ENCODE measurements at places on chromosomes 3 and 15.
A peak's percentile ranks its signal among the peaks of the same experiment; 100 is the strongest.

- no peak for DNase-seq
Observed at GRCh38 chr3:37540786-37541185, 320.9 kb upstream of the CTDSPL start.

DNA sequence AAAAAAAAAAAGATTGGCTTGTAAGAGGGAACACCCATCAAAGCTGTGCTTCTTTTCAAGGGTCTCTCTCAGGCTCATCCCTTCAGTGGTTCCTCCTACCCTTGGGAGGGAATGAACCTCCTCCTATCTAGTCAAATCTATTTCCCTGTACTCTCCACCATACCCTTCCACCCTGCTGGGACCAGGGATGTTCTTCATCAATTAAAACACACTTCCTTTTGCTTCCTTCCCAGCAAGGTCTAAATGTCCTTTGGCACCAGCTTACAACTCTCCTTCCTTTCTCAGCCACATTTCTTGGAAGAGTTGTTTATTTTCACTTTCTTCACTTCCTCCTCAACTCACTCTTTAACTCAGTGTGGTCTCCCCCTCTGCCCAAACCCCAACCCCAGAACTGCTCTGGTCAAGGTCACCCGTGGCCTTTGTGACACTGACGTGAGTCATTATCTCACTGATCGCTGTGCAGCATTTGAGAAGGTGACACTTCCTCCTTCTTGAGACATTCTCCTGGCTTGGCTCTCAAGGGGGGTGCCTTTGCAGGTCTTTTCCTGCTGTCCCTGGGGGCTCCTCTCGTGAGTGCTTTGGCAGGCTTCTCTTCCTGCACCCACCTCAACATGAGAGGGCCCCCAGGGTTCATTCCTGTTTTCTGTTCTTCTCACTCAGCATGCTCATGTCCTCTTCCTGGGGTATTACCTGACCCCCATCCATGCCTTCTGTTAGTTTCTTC lies 210.5 kb upstream of the TLE3 start:
- DNase-seq: no peak

GRCh38 chr3:114151091-114151490 lies 27.8 kb downstream of the DRD3 start:
- no peak for DNase-seq

DNA sequence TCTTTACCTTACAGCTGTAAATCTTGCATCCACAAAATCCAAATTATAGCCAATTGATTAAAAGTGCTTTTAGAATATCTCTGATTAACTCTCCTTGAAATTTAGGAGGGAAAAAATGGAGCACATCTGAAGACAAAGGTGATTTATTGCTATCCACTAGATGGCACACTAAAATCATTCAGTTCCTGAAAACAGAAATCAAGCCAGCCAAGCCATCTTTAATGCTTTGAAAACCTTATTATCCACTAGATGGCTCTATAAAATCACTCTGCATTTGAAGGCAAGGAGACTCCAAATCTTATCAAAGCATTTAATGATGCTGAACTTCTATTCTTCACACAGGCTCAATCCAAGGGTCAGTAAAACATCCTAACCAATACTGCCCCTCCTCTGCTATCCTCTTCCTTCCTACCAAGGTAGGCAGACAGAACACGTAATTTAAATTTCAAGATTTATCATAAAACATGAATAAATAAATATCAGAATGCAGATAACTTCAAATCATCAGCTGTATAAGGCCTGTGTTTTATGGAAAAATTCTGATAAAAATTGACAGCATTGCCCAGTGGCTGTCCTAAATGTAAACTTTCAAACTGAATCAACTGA lies 48.4 kb downstream of the GOLIM4 start:
- no peak for DNase-seq

DNA sequence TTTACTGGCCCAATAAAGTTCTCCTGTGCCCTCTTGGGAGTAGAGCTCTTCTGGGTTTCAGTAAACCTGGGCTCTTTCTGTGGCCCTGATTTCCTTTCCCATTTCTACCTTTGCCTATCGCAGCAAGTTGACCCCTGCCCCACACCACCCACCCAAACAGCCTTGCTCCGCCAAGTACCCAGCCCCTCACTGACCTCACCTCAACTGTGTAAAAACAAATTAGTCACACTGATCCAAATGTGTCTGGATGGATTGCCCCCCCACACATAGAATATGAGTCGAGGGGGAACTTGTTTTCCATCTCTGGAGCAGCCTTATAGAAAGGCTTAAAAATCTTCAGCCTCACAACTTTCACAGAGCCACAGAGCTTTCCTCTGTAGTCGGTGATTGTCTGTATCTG lies 28.6 kb upstream of the VEPH1 start:
- no peak for DNase-seq

GRCh38 chr3:195441992-195442572 lies 738 bp downstream of the ACAP2 start:
- DNase-seq: peak; percentile 45

- DNase-seq: no peak
Observed at GRCh38 chr15:65957451-65957850, 88.2 kb downstream of the RAB11A start.

DNA sequence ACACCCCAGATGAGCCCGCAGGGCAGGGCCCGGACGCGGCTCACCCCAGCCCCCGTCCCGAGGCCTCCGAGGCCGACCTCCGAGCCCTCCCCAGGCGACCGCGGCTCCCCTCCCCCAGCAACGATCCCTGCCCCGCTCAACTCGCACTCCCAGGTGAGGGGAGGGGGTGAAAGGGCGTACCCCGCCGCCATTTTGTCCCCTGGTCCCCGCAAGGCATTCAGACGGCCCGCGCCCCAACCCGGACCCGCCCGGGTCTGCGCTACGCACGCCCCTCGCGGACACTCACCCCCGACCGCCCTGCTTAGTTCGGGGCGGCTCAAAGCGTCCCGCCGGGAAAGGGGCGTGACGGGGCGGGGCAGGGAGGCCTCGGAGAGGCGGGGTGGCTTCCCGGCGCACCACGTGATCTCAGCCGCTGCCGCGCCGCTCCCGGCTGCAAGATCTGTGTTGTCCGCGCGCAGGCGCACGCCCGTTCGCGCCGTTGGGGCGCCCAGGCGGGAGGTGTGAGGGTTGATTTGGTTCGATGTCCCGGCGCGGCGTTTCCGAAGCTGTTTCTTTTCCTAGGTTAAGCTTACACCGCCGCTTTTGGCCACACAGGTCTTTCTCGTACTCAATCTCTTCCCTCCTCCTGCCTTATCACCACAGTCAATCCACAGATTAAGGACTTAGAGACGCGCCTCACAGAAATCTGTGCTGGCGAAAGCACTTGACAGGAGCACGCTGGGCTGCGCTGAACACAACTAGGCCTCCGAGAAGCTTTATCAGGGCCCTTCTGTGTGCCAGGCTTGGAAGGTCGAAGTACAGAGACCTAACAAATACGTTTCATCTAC lies at the start of gene SCAPER:
SCAPER (minus strand) TSS at position 328 of the 827 bp plus-strand sequence. CDS start 21,523 bp downstream, outside the sequence.
- DNase-seq: peak; percentile 91

DNA sequence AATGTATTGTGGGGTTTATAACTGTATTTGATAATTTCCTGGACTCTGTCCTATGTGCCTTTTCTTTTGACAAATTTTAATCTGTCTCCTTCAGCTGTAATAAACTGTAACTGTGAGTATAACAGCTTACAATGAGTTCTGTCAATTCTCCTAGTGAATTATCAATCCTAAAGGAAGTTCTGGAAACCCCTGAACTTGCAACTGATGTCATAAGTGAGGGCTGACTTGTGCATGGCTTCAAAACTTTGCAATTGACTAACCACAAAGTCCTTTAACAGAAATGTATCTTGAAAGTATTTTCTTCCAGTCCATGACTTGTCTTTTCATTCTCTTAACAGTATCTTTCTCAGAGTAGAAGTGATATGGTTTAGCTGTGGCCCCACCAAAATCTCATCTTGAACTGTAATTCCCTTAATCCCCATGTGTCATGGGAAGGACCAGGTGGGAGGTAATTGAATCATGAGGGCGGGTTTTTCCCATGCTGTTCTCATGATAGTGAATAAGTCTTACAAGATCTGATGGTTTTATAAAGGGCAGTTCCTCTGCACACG lies 108.3 kb downstream of the TFDP2 start:
- no peak for DNase-seq

DNA sequence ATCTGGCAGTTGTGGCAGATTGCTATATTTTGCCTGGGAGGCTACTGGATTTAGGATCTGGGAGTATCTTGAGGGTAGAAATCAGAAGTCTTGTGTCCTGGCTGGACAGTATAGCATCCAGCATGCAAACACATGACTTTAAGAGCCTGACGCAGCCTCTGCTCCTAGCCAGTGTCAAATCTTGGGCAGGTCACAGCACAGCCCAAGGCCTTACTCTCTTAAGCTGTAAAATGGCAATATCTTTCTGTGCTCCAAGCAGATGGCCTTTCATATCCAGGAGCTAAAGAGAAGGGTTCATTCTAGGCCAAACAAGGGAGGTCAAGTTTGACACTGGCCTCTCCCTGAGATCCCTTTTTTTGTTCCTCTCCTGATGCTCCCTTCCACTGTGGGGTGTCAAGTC lies 19.8 kb upstream of the RAD18 start:
- DNase-seq: no peak

- no peak for DNase-seq
Observed at GRCh38 chr3:127019449-127019848, 36.5 kb downstream of the PLXNA1 start.

- DNase-seq: no peak
Observed at GRCh38 chr3:17581421-17582080, 160.9 kb downstream of the TBC1D5 start.

GRCh38 chr3:123789760-123790159 lies 94.4 kb downstream of the MYLK start:
- DNase-seq: no peak

GRCh38 chr3:100006570-100007271 lies 107.6 kb downstream of the FILIP1L start:
- no peak for DNase-seq

GRCh38 chr3:25679166-25679565 lies 14.5 kb upstream of the TOP2B start:
- DNase-seq: no peak

DNA sequence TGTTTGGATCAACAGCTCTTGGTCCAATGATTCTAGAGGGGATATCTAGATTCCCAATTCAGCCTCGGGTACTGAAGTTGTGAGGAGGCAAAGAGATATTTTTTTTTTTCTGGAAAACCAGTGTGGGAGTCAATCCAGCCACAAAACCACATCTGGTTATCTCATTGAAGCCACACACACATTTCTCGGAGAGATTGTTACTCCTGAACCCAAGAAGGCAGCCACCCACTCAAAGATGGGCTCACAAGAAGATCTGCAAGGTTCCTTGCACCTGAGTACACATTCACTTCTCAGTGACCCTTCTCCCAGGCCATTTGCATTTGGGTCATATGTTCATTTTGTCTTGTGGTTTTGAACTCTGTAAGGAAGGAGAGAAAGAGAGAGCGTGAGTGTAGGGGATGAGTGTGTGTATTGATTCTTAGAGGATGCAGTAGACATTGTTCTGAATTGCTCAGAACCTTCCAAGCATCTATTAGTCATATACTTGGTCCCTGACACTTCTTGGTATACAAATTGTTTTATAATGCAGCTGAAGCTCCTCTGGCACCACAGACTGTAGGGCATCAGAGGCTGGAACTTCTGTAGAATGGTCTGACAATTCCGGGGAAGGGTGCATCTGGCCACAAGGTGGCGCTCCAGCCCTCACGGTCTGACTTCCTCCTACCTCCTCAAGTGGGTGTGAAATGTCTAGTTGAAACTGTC lies 39.3 kb upstream of the TRA2B start:
- DNase-seq: peak; percentile 86

GRCh38 chr3:99839613-99840012 lies 22.0 kb downstream of the CMSS1 start:
- no peak for DNase-seq

- DNase-seq: no peak
Observed at GRCh38 chr3:136952292-136952691, 5.5 kb upstream of the IL20RB start.

DNA sequence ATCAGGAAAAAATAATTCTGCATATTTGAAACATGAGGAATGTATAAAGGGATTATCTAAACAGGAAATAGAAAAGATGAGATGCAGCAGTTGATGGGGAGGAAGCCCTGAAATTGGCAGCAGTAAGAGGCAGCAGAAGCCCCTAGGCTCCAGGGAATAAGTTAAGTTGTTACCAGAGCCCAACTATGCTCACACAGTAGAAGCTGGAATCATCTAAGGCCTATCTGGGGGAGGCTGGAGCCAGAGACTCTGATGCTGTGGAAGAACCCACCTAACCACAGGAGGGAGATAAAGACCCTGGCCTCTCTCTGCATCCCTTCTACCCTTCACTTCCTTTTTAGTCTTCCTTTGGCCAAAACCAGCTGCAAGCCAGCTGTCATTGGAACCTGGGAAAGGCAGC lies 519.7 kb downstream of the DIPK2A start:
- no peak for DNase-seq

GRCh38 chr15:99466701-99467337 lies 99.0 kb upstream of the MEF2A start:
- DNase-seq: no peak

- no peak for DNase-seq
Observed at GRCh38 chr15:63277893-63278456, 570 bp downstream of the APH1B start.

DNA sequence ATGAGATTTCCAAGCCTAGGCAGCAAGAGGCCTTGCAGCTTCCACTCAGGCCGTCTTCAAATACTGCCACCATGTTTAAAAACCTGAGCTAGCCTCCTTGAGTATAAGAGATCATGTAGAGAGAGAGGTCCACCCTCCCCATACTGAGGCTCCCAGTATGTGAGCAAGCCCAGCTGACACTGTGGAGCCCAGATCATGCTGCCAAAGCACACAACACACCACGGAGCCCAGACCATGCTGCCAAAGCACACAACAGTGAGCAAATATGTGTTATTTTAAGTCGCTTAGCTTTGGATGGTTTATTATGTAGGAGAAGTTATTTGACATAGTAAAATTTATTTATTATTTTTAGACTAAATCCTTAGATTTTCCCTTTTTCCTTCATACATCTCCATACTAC lies 333.7 kb downstream of the CTNNB1 start:
- no peak for DNase-seq

DNA sequence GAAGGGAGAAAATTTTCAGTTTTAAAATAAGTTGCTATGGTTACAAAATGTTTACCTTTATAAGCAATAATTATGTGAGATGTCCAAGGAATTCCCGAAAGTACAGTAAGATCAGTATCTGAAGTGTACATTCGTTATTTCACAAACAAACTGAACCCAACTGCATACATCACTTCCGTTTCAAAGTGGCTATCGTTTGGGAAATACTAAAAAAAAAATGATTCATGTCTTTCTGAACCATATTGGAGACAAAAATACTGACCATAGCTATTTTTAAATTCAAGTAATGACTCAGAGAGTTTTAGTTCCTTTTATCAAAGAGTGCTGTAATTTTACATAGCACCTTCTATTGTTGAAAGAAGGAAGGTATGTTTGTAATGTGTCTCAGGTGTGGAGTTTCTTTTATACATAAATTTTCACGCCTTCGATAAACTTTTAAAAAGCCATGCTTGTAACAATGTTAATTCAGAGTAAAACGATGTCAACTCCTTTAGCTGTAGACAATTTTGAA lies 8.0 kb upstream of the ANKRD28 start:
- no peak for DNase-seq

GRCh38 chr3:42498034-42498433 lies 4.4 kb upstream of the VIPR1 start:
- no peak for DNase-seq

GRCh38 chr3:70806021-70806420 lies 493.6 kb upstream of the MDFIC2 start:
- no peak for DNase-seq

All from activated CD4-positive, CD25-positive, alpha-beta regulatory T cell treated with anti-CD3 and anti-CD28 coated beads, Interleukin-2, amount 50 U/mL, for 72 hours (primary cell).